ENCODE measurements at places on chromosomes 3 and 15. TPM values are rescaled to one million over a fixed set of nuclear protein-coding genes. Genes with fewer than 3 reads are reported as not detected.

DNA sequence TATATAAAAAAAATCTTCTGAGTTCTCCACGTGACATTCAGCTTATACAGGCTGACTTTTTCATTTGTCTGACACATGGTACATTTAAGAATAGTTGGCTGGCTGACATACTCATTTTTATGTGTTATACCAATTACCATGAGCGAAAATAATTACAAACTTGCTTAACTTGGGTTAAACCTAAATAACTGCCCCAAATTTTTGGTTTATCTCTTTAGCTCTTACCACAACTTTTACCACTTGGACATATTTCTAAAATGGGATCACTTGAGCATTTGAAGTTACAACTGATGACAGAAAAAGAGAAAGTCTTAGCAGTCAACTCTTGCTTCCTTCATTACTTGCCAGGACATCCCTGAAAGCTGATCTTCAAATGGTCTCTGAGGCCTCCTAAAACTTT lies 618.1 kb downstream of the RBMS3 start:
- DNase-seq, result no peak
- no peak overlapping the region for H3K4me3 ChIP-seq
- H3K27me3 ChIP-seq, result no peaks in the 10 kb centered on the region
- no peak overlapping the region for H3K27ac ChIP-seq

- no peaks in the 10 kb centered on the region for H3K27me3 ChIP-seq
- H3K4me1 ChIP-seq, result peaks cover 50% of the 10 kb centered on the region
- H3K27ac ChIP-seq, result peak overlapping the region; percentile 97
- H3K4me3 ChIP-seq, result no peak overlapping the region
- no peak for DNase-seq
Observed at GRCh38 chr15:67049351-67050044, 15.9 kb upstream of the SMAD3 start.

GRCh38 chr3:121796970-121797369 lies 37.9 kb downstream of the IQCB1 start:
- H3K27ac ChIP-seq, result no peak overlapping the region
- H3K27me3 ChIP-seq, result no peaks in the 10 kb centered on the region
- H3K4me1 ChIP-seq, result no peaks in the 10 kb centered on the region
- no peak for DNase-seq

ARL13B gene
- total RNA-seq, result 12.5 TPM

MESP1 gene
- total RNA-seq, result 2.1 TPM

All from kidney (tissue), 22 donors.